H9 (cell line): ENCODE measurements at places on chromosomes 12 and 14. TPM values are rescaled to one million over a fixed set of nuclear protein-coding genes. Genes with fewer than 3 reads are reported as not detected.

GRCh38 chr12:132395908-132396305 is 66.5 kb upstream of the GALNT9 start:
- no peak for DNase-seq

The ARF6 gene
- 49.2 and 51.0 TPM in 2 replicates for total RNA-seq

- no peak for DNase-seq
Observed at GRCh38 chr12:32265456-32265855, 133.9 kb upstream of the FGD4 start.

The NELL2 gene
- 31.9 and 32.7 TPM in 2 replicates for total RNA-seq

GRCh38 chr12:94207849-94208621 is 59.7 kb downstream of the PLXNC1 start:
- DNase-seq = no peak
